Cortex of kidney (tissue), 1 donor: ENCODE measurements at places on chromosomes 16 and 17.

- DNase-seq = no peak
Observed at GRCh38 chr16:87541872-87542234, 49.0 kb upstream of the ZCCHC14 start.

GRCh38 chr16:2791174-2791573 lies 3.8 kb upstream of the PRSS33 start:
- no peak for DNase-seq

- no peak for DNase-seq
Observed at GRCh38 chr17:36632916-36633771, 31.8 kb downstream of the MRM1 start.

- DNase-seq = no peak
Observed at GRCh38 chr16:17457513-17457912, 13.2 kb downstream of the XYLT1 start.

DNA sequence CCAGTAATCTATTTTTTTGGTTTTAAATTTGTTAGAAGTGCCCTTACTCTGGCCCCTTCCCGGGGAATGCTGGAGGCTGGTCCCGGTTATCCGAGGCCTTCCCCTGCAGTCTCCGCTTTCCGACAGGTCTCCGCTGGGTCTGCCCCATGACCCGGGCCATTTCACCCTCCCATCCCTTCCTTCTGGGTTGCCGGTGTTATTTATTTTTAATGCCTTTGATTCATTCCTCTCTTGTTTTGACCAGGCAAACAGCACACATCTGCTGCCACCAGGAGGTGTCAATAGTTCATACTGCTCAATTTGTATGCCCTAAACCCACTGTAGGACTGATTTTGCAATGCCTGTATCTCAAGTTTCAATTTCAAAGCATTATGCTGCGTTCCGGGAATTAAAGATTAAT lies 113.2 kb upstream of the IRX5 start:
- DNase-seq = no peak

- no peak for DNase-seq
Observed at GRCh38 chr17:80372456-80372855, 42.5 kb upstream of the ENDOV start.

DNA sequence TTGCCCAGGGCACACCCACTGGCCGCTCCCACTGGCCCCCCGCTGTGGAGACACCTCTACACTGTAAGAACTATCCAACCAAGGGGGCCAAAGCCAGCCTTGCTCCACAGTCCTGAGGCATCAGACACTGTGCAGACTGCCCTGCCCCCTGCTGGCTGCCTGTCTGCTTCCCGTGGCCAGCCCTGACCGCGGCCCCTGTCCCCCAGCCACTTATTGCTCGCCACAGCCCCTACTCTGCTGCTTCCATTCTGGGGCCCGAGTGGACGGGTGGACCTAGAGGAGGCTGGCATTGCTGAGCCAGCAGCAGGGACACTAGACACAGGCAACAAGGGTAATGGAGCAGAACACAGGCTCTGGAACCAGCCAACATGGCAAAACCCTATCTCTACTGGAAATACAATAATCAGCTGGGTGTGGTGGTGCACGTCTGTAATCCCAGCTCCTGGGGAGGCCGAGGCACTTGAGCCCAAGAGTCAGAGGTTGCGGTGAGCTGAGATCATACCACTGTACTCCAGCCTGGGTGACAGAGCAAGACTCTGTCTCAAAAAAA lies 19.7 kb upstream of the LRRC37A3 start:
- DNase-seq = no peak

DNA sequence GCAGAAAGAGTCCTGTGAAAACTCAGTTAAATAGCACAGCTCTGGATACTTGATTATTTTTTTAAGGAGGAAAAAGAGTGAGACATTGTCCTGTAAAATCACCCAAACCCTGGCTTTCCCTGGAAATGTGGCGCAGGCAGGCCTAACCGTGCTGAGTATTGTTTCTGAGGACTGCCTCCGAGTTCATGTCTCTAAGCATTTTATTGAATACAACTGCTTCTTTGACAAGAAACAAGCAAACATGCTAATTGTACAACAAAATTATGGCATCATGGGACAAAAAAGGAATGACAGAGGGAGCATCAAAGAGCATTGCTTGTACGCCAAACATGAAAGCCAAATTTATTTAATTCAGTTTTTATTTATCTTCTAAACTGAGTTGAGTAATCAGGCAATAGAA lies 64.5 kb upstream of the HSBP1 start:
- DNase-seq = no peak

DNA sequence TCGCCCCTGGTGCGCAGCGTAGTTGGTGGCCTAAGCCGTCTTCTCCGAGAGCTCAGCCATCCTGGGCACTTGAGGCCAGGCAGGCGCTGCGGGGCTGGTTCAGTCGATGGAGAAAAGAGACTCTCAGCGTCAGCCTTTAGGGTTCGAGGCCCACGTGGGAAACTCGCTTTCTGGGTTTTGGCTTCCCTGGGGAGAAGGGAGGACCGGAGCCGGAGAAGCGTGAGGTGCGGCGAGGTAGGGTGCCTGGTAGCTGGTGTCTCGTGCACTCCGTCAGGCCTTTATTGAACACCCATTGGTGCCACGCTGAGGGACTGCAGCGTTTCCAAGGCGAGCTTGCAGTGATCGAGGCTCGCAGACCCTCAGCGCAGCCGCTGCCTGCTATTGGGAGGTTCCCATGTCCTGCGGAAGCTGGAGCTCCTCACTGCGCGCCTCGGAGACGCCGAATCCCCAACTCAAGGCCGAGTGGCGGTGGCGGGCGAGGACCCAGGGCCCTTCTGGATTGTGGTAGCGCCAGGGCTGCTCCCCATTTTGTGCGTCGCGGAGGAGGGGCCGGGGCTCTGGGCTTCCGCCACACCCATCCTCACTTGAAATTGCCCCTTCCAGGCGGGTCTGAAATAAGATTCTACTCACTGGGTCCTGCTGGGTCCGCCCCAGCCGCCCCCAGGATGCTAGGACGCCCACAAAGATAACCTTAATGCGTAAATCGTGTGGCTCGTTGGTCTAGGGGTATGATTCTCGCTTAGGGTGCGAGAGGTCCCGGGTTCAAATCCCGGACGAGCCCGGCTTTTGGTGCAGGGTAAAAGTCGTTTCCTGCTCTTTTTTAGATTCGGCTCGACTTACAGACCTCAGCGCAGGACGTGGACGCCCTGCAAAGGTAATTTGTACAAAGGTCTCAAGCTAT lies 1.2 kb downstream of the OR1F1 start:
- DNase-seq = no peak

- no peak for DNase-seq
Observed at GRCh38 chr16:10510279-10510678, 70.1 kb downstream of the EMP2 start.

- no peak for DNase-seq
Observed at GRCh38 chr16:9847146-9847545, 335.1 kb downstream of the GRIN2A start.

DNA sequence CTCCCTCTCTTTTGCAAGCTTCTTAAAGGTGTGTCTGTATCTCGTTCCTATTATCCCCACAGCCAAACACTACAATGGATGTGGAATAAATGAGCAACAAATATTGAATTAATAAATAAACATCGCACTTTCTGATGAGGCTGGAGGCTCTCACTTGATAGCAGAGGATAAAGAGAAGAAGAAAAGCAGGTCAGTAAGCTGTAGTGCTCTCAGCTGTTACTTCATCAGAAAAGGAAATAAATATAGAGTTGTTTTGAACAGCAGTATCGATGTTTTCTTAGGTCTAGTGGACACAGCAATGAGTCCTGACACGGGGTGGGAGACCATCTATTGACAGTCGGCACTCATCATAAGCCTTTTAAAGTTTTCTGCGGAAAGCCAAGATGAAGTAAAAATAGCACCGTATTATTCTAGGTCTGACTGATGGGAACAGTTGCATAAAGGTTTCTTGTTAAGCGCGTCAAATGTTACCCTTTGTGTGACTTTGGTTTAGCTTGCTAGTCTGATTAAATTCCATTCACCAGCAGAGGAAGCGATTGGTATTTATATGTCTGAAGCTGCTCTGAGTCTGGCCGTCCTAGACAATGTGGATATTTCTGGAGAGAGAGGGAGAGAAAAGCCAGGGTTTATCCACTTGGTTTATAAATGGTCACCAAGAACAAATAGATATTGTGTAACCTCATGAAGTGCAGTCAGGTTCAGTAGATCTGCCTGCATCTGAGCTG lies 646.1 kb downstream of the CDH11 start:
- DNase-seq = no peak

DNA sequence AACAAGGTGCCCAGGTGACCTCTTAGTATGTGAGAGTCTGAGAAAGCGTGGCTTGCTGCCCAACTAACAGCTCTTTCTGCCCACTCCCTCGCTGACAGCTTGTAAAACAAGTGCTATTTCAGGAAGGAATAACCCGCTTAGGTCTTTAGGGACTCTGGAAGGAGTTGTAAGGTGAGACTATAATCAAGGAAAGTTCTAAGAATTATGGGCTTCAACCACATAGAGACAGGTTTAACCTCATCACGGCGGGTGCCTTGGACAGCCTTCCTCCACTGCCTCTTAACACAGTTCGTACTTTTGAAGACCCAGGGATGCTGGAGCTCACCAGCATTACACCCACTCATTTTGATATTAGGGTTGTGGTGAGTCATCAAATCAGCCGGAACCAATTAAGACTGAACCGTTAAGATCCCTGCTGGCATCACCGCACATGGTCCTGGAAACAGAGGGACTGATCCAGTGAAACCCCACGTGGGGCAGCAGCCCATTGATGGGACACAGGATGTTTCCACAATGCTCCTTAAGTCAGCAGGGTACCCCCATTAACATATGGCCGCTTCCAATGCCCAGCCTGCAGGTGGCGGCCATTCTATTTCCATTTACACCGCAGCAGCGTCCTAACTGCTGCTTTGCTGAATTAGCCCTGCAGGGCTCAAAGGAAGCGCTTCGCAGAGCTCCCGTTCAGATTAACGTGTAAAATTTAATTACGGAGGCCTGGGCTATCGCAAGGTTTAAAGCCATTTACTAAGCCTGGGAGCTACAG lies 176.6 kb upstream of the SDK2 start:
- no peak for DNase-seq

DNA sequence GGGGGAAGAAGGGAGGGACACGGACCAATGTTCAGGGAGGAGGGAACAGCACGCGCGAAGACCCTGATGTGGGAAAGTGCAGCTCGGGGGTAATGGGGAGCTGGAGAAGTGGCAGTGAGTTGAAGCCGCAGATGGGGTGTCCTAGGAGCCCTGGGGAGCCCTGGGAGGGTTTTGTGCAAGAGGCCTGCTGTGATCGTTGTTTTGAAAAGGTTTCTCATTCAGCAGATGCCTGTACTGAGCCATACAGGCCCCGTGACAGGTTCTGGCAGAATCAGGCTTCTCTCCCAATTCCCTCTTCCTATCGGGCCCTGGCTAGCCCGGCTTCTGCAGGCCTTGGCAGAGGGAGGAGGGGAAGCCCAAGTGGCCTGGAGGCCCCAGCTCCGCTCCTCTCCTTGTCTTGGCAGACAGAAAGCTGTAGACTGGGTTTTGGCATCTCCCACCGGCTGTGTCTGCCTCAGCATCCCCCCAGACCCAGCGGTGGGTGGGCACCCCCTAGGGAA lies 38.4 kb upstream of the EMP2 start:
- no peak for DNase-seq

DNA sequence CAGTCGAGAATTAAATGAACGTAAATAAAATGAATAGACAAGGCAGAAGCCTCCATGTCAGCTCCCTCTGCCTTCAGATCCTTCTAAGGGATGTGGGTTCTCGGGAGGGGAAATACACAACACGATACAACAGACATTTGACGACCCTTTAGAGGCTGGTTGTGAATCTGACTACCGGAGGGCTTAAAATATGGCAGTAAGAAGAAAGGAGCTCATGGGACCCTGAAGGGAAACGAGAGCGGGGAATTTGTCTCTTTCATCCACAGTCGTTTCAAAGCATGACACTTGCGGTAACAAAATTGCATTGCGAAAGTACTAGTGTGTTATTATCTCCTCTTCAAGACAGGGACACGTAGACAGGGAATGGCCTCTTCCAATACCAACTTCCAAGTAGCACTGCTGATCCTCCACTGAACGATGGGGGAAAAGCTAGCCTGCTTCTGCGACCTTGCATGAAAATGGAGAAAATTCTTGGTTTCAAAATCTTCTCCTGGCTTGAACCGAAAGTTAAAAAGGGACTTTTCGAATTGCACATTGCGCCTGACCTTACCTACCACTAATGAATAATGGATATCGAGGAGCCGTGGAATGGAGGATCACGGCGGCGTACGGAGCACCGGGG lies 1.2 kb upstream of the TNRC6C start:
- DNase-seq = no peak

DNA sequence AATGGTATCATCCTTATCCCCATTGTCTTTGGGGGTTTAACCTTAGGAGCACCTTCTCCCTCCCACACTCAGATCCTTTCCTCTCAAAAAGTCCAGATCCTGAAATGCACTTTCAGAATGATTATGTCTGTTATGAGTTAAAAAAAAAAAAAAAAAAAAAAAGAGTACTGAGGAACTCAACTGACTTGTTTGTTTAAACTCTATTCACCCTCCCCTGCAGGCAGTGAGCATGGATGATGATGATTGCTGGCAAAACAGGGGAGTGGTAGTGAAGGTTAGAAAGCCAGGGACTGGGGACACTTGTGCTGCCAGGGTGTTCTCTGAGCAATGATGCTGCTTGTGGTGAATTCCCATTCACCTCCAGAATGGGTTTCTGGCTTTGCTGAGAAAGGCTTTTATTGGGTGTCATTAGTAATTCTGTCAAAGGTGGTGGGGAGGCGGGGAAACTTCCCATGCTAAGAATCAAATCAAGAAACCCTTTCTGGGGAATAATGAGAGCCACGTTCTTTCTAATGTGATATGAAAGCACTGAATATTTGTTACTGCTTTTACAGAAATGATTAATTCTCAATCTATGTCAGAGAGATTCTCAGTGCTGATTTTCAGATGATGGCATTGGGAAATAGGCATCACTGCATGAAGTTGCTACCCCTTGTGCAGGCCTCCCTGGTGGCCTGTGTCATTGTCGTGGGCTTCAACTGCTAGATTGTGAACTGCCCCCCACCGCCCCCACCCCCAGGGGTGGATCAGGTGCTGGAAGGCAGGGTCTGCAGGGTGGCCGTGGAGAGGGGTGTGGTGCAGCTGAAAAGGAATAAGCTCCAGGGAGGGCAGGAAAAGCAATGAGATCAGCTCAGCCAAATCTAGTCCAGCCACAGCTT lies 14.1 kb downstream of the CCL4 start:
- no peak for DNase-seq

DNA sequence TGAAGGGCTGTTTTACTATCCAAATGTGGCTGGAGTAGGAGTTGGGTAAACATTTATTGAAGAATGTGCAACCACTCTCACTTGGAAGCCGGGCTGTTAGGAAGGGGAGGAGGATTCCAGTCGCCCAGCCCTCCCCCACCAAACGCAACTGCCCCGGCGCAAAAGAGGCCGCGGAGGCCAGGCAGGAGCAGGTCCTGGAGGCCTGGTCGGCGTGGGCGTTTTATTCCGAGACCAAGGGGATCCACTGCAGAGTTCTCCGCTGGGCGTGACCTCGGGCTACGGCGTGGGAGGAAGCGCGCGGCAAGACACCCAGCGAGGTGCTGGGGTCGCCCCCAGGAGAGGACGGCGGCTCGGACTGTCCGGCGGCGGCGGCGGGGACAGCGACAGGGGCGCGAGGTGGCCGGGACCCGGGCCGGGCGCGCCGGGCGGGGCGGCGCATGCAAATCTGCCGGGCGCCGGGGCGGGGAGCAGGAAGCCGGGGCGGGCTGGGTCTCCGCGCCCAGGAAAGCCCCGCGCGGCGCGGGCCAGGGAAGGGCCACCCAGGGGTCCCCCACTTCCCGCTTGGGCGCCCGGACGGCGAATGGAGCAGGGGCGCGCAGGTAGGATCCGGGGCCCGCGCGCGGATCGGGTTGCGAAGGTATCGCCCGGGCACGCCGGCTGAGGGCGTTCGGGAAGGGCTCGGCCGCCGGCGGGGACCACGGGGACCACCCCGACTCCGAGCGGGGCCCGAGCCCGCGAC lies at the start of gene IL4R:
TSS of gene IL4R (plus strand) at position 553 of the 739 bp plus-strand sequence. CDS start 26,230 bp downstream, outside the sequence.
- DNase-seq = no peak

- DNase-seq = no peak
Observed at GRCh38 chr16:3949287-3949686, 68.8 kb upstream of the CREBBP start.
